ENCODE measurements at places on chromosomes 5 and 9. TPM values are rescaled to one million over a fixed set of nuclear protein-coding genes. Genes with fewer than 3 reads are reported as not detected.

GRCh38 chr5:123297198-123297831, 125.9 kb downstream of the CEP120 start:
- H3K36me3 ChIP-seq, result no peaks in the 10 kb centered on the region
- no peak overlapping the region for H3K27ac ChIP-seq
- H3K27me3 ChIP-seq, result peaks cover 2% of the 10 kb centered on the region
- H3K4me1 ChIP-seq, result no peaks in the 10 kb centered on the region
- no peak for DNase-seq
- H3K4me3 ChIP-seq, result no peak overlapping the region

The LCN2 gene
- not detected for polyA plus RNA-seq

The TRIP13 gene
- 1.5 TPM for polyA plus RNA-seq

- H3K4me1 ChIP-seq, result peaks cover 55% of the 10 kb centered on the region
- H3K4me3 ChIP-seq, result no peak overlapping the region
- H3K27me3 ChIP-seq, result no peaks in the 10 kb centered on the region
- peak overlapping the region; percentile 51 for H3K27ac ChIP-seq
Measured at GRCh38 chr9:79661886-79662536, 90.2 kb downstream of the TLE4 start.

DNA sequence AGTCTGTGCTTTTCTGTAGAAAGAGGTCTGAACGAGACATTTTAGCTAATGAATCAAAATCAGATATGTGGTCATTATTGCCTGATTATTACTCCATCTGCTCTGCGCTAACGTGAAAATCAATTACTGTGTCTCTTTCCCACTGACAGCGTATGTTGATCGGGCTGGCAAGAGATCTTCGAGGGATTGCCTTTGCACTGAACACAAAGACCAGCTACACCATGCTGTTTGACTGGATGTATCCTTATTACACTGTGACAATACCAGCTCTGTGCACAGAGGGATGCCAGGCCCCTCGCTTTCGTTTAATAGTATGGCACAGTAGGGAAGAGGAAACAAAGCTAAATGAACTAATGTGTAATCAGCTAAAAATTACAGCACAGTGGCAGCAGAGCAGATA, 103.7 kb upstream of the TLX3 start:
- no peaks in the 10 kb centered on the region for H3K27me3 ChIP-seq
- no peaks in the 10 kb centered on the region for H3K36me3 ChIP-seq
- DNase-seq, result no peak

GRCh38 chr5:159838551-159839222, 77.6 kb upstream of the ADRA1B start:
- peaks cover 11% of the 10 kb centered on the region for H3K27me3 ChIP-seq
- DNase-seq, result no peak
- H3K4me3 ChIP-seq, result no peak overlapping the region
- H3K36me3 ChIP-seq, result no peaks in the 10 kb centered on the region

The QRFP gene
- not detected for polyA plus RNA-seq

- no peaks in the 10 kb centered on the region for H3K27me3 ChIP-seq
- no peak overlapping the region for H3K27ac ChIP-seq
- DNase-seq, result no peak
- no peak overlapping the region for H3K4me3 ChIP-seq
- peaks cover 45% of the 10 kb centered on the region for H3K36me3 ChIP-seq
Measured at GRCh38 chr5:78127875-78128274, 166.6 kb downstream of the AP3B1 start.

Data from naive thymus-derived CD8-positive, alpha-beta T cell (primary cell).